ENCODE measurements at places on chromosomes 4 and X.

DNA sequence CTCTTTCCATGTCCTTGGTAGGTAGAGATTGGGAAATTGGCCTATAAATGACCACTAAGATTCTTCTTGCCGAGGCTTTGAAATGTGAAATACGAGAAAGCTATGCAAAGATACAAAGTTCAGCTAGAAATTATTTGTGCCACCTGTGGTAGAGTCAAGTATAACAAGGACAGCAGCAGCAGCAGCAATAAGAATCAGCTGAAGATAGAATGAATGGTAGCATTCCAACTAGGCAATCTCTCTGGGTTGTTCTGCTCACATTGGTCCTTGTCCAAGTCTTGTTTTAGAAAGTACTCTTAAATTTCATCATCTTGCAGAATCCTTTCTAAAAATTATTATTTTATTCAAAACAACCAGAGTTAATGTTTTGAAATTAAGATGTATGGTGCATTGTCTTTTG is 67.8 kb upstream of the PCDH10 start:
- DNase-seq, result no peak

DNA sequence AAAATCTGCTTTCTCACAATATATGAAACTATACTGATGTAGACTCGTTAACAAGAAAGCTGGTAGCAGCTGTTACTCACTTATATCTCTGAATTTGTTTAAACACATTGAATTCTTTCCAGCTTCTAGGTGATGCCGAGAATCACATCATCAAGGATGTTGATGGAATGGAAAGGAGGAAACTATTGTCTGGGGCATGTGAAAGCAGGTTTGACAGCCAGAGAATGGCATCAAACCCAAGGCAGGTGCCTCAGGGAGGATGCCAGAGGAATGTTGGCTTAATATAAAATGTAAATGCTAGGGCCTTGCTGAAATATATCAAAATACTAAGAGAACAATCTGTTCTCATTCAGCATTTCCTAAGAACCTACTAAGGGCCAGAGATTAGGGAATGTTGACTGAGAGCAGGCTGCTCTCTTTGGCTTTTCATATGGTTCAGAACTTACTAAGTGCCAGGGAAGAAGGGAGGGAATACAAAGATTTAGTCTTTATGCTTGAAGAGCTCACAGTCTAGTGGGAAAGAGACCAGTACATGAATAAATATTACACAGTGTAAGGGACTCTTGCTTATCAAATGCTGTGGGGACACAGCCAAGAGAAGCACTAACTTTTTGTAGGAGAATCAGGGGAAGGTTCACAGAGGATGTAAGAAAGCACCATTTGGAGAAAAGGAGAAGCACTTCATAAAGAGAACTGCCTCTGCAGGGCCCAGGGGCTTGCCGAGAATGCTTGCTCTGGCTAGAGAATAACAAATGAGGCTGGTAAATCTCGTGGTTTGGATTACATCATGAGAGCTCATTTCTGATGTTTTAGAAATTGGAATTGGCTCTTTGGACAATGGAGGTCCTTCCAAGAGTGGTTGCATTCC is 14.7 kb downstream of the SLIT2 start:
- no peak for DNase-seq

GRCh38 chrX:16082470-16083085 is 40.8 kb upstream of the GRPR start:
- no peak for DNase-seq

- no peak for DNase-seq
Observed at GRCh38 chrX:17030580-17031270, 84.3 kb downstream of the REPS2 start.

DNA sequence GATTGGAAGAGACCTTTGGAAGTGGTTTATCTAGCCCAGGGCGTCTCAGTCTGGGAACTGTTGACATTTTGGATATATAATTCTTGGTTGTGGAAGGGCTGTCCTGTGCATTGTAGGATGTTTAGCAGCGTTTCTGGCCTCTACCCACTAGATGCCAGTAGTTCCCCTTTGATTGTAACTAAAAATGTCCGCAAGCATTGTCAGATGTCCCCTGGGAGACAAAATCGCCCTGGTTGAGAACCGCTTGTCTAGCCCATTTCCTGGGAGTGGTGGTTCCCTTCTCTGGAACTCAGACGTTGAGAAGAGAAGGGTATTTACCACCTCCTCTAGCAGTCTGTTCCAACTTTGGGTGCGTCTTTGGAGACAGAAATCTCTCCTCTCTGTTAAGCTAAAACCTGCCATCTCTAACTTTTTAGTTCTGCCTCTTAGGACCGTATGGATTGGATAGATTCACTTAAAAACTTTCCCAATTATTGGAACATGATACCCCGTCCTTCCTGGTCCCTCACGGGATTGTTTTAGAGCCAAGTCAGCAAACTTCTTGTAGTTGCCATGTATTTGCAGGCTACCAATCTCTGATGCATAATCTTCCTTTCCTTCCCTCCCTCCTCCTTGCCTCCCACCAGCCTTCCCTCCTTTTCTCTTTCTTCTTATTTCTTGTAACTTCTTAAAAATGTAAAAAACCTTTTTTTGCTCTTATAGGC is 13.9 kb downstream of the TMEM165 start:
- peak; percentile 32 for DNase-seq

DNA sequence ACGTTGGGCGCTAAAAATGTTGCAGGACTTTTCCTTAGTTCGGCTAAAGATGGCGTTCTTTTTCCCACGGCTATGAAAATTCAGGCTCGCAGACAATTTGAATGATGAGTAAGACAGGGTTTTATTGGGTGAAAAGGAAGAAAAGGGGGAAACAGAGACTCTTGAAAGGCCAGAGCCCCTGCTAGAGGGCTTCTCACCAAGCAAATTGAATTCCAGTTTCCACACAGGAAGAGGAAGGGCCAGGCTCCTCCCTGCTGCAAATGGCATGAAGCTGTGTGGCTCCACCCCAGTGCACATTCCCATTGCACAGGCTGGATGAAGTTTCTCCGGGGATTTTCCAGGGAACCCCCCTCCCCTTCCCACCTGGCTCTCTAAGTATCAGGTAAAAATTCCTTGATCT is 210.9 kb downstream of the KLHL4 start:
- DNase-seq, result no peak

GRCh38 chr4:118557298-118557851 is 127.8 kb upstream of the METTL14 start:
- no peak for DNase-seq

- DNase-seq, result no peak
Observed at GRCh38 chrX:30973784-30974427, 84.9 kb upstream of the TAB3 start.

DNA sequence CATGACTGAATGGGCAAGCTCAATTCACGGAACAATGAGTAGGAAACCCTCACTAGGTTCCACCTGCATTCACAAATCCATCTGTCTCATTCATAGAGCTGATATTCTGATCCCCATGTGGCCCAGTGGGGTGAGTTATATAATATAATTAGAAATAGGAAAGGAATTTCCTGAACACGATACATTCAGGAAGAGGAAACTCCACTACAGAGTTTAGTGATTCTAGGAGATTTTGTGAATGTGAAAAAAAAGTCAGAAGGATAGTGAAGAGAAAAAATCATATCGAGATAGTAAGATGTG is 471.2 kb downstream of the GASK1B start:
- DNase-seq, result no peak

- DNase-seq, result no peak
Observed at GRCh38 chr4:136088211-136088867, 1444.0 kb downstream of the PCDH18 start.

DNA sequence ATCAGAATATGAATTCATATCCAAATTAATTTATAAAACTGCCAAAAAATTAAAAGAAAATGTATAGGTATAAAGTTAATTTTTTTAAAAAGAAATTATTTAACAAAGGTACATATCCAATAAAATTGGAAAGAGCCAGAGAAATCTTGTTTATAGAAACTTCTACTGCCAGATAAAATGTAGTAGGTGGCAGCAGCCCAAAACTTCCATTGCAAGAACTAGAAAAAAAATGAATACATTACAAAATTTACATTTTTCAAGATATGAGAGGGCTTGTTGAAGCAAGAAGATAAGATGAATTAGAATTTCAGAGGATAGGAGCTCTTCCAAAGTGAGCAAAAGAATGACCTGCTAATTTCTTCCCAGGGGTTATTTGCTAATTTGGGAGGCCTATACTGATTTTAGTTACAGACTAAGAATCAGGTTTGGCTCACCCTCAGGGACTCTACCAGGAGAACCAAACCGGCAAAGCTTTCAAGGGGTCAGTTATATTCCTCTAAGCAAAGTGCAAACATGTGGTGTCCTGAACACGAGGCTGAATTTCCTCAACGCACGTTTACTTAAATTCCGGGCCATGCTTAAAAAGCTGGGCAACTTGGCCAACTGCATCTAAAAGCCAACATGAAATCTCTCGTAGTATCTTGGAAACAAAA is 17.5 kb downstream of the ANKRD50 start:
- no peak for DNase-seq

GRCh38 chr4:1901127-1901526 is 29.9 kb downstream of the NSD2 start:
- no peak for DNase-seq

GRCh38 chr4:184645904-184646610 is 3.2 kb downstream of the CASP3 start:
- DNase-seq, result no peak

DNA sequence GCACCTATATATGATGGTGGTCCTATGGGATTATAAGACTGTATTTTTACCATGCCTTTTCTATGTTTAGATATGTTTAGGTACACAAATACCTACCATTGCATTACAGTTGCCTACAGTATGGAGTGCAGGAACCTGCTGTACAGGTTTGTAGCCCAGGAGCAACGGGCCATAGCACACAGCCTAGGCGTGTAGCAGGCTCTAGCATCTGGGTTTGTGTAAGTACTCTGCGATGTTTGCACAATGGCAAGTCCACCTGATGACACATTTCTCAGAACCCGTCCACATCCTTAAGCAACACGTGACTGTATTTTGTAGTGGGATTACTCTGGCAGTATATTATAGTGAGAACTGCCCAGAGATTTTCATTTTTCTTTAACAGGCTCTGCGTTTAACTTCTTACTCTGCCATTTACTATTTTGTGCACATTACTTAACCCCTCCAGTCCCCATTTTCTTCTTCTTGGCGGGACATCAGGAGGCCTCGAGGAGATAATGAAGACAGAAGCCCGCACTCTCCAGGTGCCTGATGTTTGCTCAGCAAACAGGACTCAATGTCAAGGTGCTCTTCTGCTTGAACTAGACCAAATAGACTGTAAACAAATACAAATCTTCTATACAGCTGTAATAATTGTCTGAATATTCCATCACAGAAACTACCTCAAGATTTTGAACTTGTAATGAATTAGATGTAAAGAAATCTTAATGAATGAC is 102.0 kb upstream of the PDLIM3 start:
- no peak for DNase-seq

- DNase-seq, result no peak
Observed at GRCh38 chr4:175560604-175561003, 251.5 kb downstream of the GPM6A start.

- no peak for DNase-seq
Observed at GRCh38 chr4:168695288-168695687, 198.4 kb downstream of the PALLD start.

- peak; percentile 36 for DNase-seq
Observed at GRCh38 chr4:76748649-76749048, 149.3 kb downstream of the SOWAHB start.

DNA sequence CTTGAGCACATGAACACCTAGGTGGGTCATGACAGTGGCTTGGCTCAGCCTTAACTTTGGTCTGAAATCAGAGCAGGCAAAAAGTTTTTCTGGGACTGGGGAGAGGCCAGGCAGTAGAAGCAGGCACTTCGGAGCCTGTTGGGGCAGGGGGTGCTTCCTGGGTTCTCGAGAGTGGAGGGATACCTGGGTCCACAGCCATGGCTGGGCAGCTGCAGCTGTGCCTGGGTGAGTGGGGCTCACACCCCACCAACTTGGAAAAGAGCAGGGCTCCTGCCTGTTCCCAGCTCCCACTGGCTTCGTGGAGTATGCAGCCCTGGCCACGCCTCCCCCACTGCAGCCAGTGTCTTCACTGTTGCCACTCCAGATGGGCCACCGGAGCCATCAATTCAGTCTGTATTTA is 56.4 kb upstream of the NUDT6 start:
- DNase-seq, result no peak
